CD8-positive, alpha-beta memory T cell (primary cell): ENCODE measurements at places on chromosomes 3 and 15. TPM values are rescaled to one million over a fixed set of nuclear protein-coding genes. Genes with fewer than 3 reads are reported as not detected.

The EAF2 gene
- 7.8 TPM for total RNA-seq

The GPR149 gene
- not detected for total RNA-seq

The CD86 gene
- 0.95 TPM for total RNA-seq

DNA sequence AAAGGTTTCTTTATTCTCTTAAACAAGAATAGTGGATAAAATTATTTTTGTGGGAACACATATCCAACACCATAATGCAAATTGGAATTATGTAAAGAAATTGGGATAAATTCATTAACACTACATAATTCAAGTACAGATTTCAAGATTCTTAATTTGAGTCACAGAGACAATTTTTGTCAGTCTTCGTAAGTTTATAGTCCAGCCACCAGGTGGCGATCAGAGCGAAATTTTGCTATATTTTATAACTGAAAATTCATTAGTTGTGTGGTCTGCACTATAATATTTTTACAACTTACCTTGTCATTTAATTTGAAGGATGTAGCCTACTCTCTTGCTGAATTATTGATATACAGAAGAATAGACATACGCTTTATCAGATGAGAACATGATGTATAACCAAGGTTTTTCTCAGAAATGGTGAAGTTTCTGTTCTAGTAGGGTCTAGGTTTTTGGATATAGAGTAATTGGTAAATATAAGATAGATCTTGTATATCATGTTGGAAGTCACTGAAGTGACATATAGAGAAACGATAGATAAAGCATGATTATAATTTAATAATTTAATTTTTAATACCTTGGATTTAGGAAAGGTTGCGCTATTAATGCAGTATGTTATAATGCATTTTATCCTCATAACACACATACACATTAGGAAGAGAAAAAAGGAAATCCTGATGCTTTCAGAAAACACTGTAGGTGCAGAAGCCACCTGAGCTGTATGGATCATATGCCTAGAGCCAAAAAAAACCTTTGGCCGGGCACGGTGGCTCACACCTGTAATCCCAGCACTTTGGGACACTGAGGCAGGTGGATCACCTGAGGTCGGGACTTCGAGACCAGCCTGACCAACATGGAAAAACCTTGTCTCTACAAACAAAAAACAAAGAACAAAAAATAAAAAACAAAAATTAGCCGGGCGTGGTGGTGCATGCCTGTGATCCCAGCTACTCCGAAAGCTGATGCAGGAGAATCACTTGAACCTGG, 31.7 kb downstream of the PLSCR4 start:
- H3K27me3 ChIP-seq: no peaks in the 10 kb centered on the region
- no peaks in the 10 kb centered on the region for H3K36me3 ChIP-seq
- H3K27ac ChIP-seq: no peak overlapping the region
- H3K4me3 ChIP-seq: no peak overlapping the region
- DNase-seq: peak; percentile 2
- H3K4me1 ChIP-seq: no peaks in the 10 kb centered on the region

DNA sequence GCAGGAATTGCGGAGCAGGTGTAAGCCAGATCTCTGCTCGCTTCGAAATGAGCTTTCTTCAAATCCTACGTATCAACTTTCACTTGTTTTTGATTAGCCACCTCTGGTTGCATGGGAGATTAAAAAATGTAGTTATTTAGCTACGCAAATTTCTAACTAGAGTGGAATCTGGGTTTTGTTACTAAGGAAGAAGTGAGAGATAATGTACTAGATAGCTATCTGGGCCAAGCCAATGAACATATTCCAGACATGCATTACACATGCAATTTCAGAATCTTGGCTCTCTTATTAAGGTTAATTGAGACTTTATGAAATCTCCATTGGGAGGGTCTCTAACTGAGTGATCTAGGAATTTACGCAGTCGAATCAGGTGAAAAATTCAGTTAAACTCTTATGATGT, 765.7 kb downstream of the DIPK2A start:
- no peak overlapping the region for H3K27ac ChIP-seq
- DNase-seq: no peak
- H3K4me1 ChIP-seq: no peaks in the 10 kb centered on the region
- H3K4me3 ChIP-seq: no peak overlapping the region

DNA sequence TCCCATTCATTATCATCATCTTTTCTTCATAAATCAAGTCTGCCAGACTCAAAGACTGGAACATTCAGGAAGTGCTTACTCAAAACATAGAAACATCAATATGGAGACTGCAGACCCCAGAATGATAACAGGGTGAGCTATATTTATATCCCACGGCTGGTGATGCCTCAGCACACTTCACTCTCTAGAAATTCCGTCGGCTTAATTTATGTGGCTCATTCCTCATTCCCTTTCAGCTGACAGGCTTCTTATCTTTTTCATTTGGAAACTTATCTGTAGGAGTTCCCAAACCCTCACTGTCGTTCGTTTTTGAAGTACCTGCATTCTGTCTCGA, 45.5 kb downstream of the RFTN1 start:
- no peak overlapping the region for H3K27ac ChIP-seq
- peak overlapping the region; percentile 25 for H3K4me3 ChIP-seq
- peaks cover 6% of the 10 kb centered on the region for H3K36me3 ChIP-seq
- no peaks in the 10 kb centered on the region for H3K27me3 ChIP-seq
- peaks cover 42% of the 10 kb centered on the region for H3K4me1 ChIP-seq

- H3K36me3 ChIP-seq: no peaks in the 10 kb centered on the region
- peaks cover 10% of the 10 kb centered on the region for H3K4me1 ChIP-seq
- DNase-seq: no peak
These were observed 1.4 kb downstream of the MAP6D1 start for GRCh38 chr3:183823963-183824362.

DNA sequence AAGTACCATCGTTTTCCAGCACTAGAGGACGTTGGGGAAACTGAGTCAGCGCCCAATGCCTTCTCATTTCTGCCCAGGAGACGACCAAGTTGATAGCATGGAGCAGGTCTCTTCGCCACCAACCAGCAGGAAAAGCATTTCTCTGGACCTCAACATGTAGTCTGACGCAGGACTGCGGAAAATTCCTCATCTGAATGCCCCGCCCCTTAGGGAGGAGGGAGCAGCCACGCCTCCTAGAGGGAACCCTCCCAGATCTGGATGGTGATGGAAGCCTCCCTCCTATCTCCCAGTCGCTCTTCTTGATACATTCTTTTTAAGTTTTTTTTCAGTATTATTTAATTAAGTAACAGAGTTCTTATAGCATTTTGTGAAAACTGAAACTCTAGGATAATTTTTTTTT, 17.4 kb upstream of the MINDY4B start:
- H3K27ac ChIP-seq: no peak overlapping the region
- H3K4me3 ChIP-seq: no peak overlapping the region
- no peaks in the 10 kb centered on the region for H3K4me1 ChIP-seq
- DNase-seq: no peak
- no peaks in the 10 kb centered on the region for H3K27me3 ChIP-seq

DNA sequence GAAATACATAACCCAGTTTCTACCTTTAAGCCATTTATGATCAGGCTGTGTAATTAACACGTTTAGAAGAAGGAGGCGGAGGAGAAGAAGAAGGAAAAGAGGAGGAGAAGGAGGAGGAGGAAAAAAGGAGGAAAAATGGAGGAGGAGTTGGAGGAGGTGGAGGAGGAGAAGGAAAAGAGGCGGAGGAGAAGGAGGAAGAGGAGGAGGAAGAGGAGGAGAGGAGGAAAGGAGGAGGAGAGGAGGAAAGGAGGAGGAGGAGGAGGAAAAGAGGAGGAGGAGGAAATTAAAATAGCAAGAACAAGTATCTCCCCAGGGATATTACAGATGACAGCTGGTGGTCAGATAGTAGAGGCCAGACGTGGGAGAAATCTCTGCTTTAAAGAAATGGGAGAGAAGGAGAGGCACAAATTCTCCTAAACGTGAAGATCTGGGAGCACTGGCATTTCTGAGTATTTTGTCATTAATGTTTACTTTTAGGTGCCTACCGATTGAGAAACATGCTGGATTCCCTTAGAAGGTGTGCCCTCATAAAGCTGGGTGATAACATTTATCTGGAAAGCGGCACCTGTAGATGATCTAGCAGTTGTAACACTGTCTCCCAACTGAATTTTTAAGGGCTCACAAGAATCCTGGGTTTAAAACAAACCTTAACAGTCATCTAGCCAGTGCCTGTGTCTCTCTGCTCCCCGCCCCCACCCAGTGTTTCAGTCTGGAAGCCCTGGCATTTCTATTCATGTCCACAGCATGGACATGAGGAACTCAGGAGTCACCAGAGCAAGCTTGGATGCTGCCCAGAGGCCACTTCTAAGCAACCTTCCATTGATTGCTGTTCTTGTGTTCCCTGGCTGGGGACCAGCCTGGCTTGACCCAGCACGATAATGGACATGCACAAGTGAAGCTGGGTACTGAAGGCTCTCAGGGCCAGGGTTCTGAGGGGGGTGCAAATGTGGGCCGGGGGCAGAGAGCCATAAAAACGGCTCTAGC, 75.2 kb downstream of the CHRNA7 start:
- H3K36me3 ChIP-seq: no peaks in the 10 kb centered on the region
- peaks cover 6% of the 10 kb centered on the region for H3K27me3 ChIP-seq
- H3K27ac ChIP-seq: no peak overlapping the region
- H3K4me1 ChIP-seq: no peaks in the 10 kb centered on the region
- DNase-seq: no peak
- H3K4me3 ChIP-seq: no peak overlapping the region

GRCh38 chr15:64667736-64668161, 107.6 kb downstream of the RBPMS2 start:
- H3K27me3 ChIP-seq: no peaks in the 10 kb centered on the region
- H3K4me3 ChIP-seq: no peak overlapping the region
- H3K36me3 ChIP-seq: no peaks in the 10 kb centered on the region

- H3K36me3 ChIP-seq: no peaks in the 10 kb centered on the region
- no peak for DNase-seq
- H3K27me3 ChIP-seq: no peaks in the 10 kb centered on the region
- no peak overlapping the region for H3K4me3 ChIP-seq
- H3K27ac ChIP-seq: no peak overlapping the region
These were observed 333.6 kb upstream of the C2CD4B start for GRCh38 chr15:62498712-62499111.

DNA sequence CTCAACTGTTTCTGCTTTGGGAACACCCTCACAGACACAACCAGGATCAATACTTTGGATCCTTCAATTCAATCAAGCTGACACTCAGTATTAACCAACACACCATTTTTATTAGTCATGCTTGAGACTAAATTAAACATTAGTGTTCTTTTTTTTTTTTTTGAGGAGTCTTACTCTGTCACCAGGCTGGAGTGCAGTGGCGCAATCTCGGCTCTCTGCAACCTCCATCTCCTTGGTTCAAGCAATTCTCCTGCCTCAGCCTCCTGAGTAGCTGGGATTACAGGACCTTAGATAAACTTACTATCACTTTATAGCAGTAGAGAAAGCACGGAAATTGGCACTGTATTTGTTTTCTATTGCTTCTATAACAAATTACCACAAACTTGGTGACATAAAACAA, 2.0 kb upstream of the RAB11A start:
- H3K36me3 ChIP-seq: no peaks in the 10 kb centered on the region
- no peak overlapping the region for H3K4me3 ChIP-seq
- peaks cover 22% of the 10 kb centered on the region for H3K4me1 ChIP-seq
- DNase-seq: no peak
- H3K27ac ChIP-seq: no peak overlapping the region

DNA sequence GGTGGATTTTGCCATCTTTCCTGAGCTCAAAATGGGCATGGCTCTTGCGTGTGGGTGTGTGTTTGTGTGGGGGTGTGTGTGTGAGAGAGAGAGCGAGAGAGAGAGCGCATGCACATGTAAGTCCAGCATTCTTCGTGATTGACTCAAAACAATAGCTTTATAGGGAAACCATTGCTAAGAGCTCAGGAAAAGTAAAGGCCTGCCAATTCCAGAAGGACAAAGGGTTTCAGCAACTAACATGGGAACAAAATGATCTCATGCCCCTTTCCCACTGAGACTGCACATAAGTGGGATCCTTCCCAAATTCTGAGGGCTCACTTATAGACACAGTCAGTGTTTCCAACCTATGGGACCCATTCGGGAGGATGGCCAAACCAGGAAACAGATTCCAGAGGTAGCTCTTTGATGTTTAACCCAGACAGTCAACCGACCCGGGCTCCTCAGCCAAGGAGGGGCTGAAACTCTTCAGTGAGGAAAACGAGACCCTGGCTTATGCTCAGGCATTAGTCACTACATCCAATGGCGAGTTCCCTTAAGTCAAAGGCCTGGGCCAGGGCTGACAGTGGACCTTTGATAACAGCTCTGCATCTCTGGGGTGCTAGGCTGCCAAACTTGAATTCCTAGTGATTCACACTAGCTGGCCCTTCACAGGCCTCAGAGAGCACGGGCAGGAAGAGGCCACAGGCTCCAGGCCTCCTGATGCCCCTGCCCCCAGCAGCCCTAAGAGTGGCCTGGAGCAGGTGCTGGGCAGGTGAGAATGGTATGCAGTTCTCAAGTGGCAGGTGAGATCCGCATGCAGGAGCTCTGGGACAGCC, 305.0 kb upstream of the C2CD4B start:
- no peaks in the 10 kb centered on the region for H3K27me3 ChIP-seq
- no peak overlapping the region for H3K27ac ChIP-seq
- no peak for DNase-seq

DNA sequence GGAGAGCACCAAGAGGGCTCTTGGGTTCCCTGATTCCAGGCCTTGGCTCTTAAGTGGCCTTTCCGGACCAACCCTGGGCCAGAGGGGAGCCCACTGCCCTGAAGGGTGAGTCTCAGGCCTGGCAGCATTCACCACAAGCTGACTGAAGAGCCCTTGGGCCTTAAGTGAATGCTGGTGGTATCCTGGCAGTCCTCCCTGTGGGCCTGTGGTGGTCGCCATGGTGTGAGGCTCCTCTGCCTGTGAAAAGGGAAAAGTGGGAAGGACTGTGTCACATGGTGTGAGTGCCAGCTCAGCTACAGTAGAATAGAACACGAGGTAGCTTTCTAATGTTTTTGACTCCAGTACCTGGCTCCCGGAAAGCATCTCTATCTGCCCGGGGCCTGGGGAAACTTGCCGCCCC, 15.3 kb downstream of the CHDH start:
- no peak overlapping the region for H3K27ac ChIP-seq
- DNase-seq: no peak
- H3K4me3 ChIP-seq: no peak overlapping the region
- H3K36me3 ChIP-seq: no peaks in the 10 kb centered on the region

- DNase-seq: no peak
- H3K27ac ChIP-seq: no peak overlapping the region
- no peak overlapping the region for H3K4me3 ChIP-seq
- H3K27me3 ChIP-seq: no peaks in the 10 kb centered on the region
These were observed 4.8 kb upstream of the STXBP5L start for GRCh38 chr3:120903221-120903620.

GRCh38 chr3:114221165-114221880, 16.1 kb downstream of the ZNF80 start:
- peak overlapping the region; percentile 26 for H3K4me3 ChIP-seq
- peaks cover 97% of the 10 kb centered on the region for H3K4me1 ChIP-seq
- H3K27ac ChIP-seq: peak overlapping the region; percentile 38
- peak; percentile 58 for DNase-seq
- no peaks in the 10 kb centered on the region for H3K36me3 ChIP-seq

DNA sequence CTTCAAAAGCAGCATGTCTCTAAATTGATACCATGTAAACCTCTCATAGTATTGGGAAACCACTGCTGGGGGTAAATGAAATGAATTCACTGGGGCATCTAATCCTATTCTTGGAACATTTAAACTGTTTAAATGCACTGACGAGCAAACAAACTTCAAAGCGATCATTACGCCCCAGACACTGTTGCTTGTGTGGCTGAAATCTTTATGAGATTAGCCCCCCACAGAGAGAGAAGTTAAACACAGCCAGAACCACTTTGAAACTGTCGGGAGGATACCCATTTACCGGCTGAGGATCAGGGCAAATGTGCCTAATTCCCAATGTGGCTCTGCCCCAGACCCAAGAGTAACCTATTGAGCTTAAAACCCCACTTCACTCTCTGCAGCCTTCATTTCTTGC, 308.4 kb upstream of the CDIN1 start:
- no peaks in the 10 kb centered on the region for H3K4me1 ChIP-seq
- no peak overlapping the region for H3K4me3 ChIP-seq
- H3K27ac ChIP-seq: no peak overlapping the region
- H3K36me3 ChIP-seq: no peaks in the 10 kb centered on the region
- no peak for DNase-seq
- no peaks in the 10 kb centered on the region for H3K27me3 ChIP-seq
